ENCODE measurements at places on chromosomes 5 and 9.

- no peak for DNase-seq
Measured at GRCh38 chr5:122880749-122881148, 35.3 kb downstream of the SNX24 start.

DNA sequence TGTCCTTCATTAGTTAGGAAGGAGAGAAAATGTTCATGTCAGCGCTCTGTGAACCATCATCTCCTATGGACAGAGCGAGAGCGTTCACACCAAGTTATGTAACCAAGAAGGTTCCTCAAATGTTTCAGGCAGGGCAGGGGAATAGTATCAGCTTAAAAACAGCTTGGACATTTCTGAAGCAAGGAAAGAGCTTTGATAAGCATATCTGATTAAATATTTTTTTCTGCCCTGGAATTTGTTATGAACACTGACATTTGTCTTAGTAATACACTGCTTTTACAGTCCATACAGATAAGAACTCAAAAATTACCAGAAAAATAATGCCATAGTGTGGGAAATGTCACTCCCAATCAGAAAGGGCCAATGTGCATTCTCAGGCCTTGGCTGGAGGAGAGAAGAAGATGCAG is 66.3 kb upstream of the LIFR start:
- DNase-seq = no peak

DNA sequence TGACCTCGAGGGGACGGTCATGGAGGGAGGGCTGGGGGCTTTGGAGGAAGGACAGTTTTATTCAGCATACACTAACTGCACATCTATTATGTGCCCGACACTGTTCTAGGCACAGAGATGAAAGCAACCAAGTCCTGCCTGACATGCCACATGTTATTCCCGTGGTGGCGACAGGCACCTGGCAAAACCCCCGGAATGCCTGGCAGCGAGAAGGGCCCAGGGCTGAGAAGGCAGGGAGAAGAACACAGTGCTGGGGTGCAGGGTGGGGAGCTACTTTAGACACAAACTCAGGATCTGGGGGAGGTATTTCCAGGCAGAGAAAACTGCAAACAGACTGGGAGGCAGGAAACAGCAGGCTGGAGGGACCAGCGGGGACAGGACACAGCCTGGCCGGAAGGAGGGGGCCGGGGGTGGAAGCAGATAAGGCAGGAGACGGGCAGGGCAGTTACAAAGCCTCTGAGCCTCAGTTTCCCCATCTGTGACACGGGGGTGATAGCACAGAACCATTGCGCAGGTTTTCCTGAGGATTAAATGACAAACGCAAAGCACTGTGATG is 77.7 kb downstream of the STK10 start:
- no peak for DNase-seq

- no peak for DNase-seq
Measured at GRCh38 chr5:159657298-159657697, 259.0 kb upstream of the ADRA1B start.

DNA sequence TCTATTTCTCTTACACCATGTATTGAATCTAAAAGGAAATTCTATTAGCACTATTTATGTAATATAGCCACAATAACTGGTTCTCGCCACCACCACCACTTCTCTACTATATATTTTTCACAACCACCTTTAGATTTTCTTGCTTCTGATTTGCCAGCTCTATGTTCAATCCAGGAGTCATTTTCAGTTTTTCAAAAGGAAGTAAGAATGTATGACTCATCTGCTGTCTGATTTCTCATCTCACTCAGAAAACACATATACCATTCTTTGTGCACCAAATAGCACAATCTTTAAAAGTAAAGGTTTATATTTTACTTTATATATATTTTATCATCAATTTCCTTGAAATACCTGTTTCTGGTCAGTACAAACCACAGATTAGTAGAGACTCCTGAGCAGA is 1127.5 kb downstream of the TAF11L14 start:
- no peak for DNase-seq

DNA sequence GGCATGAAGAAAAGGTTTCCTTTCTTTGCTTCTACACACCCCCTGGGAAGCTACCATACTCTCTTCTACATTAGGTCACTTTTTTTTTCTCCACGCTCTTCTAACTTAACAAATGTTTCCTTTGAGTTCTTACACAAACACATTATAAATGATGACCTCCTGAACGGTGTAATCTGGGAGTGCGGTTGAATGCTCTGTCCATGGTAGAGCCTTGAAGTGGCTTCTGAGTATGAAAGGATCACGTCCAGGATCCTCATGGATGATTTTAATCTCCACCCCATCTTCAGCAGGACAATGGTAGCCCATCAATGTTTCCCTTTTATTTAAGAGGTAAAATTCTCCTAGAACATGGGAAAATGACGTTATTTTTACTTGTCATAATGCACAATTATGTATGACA is 587.3 kb downstream of the SEMA5A start:
- no peak for DNase-seq

DNA sequence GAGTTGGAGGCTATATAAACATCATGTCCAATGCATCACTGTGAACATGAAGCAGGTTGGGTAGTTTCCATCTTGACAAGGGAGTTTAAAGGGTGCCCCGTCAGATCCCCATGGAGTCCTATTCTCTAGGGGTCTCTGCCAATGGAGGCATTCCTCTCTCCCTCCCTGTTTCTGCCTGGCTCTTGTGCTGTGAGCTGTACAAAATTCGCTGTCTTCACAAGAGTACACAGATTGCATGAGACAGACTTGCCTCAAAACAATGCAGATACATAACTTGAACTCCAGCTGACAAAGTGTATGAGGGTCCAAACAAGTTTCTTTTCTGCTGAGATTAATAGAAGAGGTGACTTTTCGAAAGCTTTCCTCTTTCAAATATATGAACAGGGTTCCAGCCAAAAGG is 165.2 kb downstream of the SPOCK1 start:
- DNase-seq = no peak

DNA sequence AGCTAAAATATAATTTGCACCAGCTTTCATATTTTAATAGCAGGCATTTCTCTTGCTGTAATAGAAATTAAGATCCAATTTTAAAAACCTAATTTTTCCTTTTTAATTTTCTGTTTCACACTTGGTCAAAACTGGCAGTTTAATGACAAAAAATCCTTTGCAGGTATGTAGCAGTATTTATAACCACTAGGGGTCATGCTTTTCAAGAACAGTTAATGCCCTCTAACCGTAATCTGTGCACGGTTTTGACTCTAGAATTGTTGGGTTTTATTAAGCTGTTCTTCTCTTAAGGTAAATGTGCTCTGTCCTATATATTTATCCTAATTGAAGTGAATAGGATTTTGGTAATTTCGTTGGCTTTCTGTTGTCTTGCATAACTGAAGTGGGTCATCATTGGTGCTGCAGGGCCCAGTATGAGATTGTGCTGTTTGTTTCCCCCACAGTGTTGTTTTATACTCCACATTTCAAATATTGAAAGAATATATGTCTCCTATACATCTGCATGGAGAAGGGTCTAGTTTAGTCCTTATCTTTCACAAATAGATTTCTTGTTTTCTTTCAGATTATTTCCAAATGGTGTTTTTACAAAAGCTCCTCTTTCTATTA is 107.4 kb downstream of the SCAMP1 start:
- DNase-seq = no peak

DNA sequence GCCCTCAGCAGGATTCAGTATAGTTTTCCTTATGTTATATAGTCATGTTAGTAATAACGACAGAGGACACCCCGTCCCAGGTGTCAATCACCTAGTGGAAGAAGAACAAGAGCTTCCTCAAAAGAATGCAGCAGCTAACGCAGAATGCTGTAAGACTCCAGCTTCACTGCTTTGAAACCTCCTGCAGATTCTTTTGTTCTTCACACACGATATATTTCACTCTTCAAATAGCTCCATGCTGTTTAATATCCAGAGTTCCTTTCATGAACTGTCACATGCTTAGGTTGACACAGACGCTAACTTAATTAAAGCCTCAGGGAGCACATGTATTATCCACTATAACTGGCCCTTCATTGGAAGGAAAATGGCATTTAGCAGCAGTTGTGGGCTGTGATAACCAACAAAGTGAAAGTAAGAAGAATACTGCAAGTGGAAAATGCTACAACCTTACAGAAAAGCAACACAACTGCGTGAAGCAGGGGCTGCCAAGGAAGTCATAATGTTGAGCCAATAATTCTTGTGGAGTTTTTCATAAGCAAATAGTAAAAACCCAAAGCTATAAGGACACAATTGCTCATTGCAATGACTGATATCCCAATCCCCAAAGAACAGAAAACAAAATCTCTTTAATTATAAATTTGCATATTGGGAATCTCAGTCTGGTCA is 387.5 kb downstream of the PLK2 start:
- DNase-seq = no peak

GRCh38 chr5:889075-889710 is 3.4 kb downstream of the BRD9 start:
- no peak for DNase-seq

- DNase-seq = peak; percentile 61
Measured at GRCh38 chr9:98146101-98146991, 27.3 kb upstream of the TRIM14 start.

DNA sequence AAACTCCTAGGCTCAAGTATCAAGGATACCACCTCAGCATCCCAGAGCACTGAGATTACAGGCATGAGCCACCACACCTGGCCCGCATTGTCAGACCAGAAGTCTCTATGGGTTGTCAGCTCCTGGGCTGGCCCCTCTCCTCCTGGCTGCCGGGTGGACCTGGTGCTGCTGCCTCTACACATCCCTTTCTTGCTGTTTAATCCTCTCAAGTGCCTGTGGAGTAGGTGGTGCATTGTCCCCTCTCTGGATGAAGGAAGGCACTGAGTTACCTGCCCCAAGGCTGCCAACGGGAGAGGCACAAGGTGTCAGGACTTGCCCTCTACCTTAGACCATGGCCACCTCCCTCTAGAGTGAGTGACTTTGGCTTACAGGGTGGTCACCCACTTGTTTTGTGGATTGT is 37.4 kb downstream of the PHF2 start:
- DNase-seq = no peak

- no peak for DNase-seq
Measured at GRCh38 chr9:93011114-93011513, 47.4 kb upstream of the SUSD3 start.

- no peak for DNase-seq
Measured at GRCh38 chr5:65819905-65820240, 97.9 kb downstream of the NLN start.

DNA sequence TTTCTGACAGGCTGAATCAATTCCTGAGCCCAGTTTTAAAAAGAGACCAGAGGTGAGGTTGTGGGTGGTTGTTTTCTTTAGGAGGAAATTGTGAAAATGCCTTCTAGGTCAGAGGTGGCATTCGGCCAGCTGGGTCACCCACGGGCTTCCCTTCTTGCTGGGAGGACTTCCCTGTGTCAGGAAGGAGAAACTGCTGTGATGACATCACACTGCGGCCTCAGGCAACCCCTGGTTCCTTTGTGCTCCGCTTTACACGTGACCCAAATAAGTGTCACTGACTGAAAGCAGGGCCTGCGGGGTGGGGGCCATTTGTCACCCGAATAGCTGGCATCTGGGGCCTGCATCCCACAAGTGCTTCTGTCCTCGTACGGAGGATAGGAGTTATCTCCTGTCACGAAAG is 39.7 kb downstream of the FABP6 start:
- no peak for DNase-seq

- DNase-seq = no peak
Measured at GRCh38 chr5:113266913-113267227, 167.9 kb downstream of the TSSK1B start.

- DNase-seq = no peak
Measured at GRCh38 chr9:68894502-68894901, 119.4 kb downstream of the PRKACG start.

DNA sequence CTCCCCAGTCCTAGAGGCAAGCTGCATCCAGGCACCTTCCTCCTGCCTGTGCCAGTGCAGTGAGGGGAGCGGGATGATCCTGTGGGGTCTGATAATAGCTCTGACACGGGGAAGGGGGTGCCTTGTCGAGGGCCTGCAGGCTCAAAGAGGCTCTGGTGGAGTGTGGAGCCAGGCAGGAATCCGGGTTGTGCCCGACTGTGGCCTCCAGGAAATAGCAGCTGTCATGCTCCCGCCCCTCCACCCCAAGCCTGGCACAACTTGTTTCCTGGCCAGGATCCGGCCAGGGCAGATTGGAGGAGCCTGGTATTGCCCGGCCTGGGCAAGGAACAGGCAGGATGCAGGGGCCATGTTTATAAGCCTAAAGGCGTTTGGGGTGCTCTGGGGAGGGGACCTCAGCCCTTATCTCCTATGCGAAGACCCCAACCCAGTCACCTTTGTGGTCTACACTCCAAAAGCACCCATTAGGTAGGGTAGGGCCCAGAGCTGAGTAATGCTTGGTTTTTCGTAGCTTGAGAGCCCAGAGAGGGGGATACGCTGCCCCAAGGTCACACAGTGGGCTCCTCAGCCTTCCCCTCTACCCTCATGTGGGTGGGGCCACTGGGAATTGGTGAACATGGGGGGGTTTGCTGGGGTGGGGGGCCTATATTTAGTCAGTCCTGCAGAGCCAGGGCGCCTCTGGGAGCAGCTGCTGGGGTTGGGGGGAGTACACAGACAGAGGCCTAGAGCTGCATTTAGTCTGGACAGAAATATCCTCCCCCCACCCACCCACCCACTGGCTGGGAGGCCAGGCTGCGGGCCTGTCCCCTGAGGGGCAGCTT is 12.2 kb downstream of the CXXC5 start:
- no peak for DNase-seq

DNA sequence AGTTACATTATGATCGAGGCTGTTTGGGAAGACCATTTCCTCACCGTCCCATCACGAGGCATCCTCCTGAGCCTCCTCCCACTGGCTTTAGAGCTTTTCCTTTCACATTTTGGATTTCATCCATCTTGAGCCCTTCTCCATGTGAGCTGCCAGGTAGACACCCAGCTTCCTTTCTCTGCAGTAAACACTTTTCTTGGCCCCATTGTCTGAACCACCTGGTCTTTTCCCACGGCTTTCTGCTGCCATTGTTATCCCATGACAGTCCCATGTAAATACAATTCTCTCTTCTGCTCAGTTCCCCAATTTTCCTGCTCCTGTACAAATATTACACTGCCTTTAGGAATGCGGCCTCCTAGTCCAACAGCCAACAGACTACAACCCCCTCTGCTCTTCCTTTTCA is 24.1 kb downstream of the UBE2QL1 start:
- no peak for DNase-seq

DNA sequence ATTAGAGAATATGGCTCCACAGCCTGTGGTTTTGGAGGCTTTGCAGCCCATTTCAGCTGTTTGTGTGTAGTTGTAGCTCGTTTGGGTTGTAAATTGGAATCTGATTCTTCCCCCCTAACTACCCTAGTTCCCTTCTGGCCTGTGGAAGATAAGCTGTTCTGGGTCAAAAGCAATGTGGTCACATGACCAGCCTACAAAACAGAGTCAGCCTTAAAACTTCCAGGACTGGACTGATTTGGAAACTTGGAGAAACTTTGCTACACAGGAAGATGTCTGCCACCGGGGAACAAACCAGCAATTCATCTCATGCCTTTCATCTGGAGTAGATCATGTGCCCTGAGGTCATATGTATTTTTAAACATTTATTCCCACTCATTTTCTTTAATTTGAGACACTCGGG is 83.8 kb downstream of the DAPK1 start:
- no peak for DNase-seq

- DNase-seq = no peak
Measured at GRCh38 chr9:100277166-100277979, 75.4 kb downstream of the TEX10 start.

GRCh38 chr9:127424676-127424999 is 456 bp downstream of the ZNF79 start:
- DNase-seq = no peak

- DNase-seq = no peak
Measured at GRCh38 chr9:129398961-129399633, 221.0 kb upstream of the IER5L start.

Measured in NCI-H510A (cell line).